ENCODE measurements at places on chromosomes 3 and 15. TPM values are rescaled to one million over a fixed set of nuclear protein-coding genes. Genes with fewer than 3 reads are reported as not detected.

DNA sequence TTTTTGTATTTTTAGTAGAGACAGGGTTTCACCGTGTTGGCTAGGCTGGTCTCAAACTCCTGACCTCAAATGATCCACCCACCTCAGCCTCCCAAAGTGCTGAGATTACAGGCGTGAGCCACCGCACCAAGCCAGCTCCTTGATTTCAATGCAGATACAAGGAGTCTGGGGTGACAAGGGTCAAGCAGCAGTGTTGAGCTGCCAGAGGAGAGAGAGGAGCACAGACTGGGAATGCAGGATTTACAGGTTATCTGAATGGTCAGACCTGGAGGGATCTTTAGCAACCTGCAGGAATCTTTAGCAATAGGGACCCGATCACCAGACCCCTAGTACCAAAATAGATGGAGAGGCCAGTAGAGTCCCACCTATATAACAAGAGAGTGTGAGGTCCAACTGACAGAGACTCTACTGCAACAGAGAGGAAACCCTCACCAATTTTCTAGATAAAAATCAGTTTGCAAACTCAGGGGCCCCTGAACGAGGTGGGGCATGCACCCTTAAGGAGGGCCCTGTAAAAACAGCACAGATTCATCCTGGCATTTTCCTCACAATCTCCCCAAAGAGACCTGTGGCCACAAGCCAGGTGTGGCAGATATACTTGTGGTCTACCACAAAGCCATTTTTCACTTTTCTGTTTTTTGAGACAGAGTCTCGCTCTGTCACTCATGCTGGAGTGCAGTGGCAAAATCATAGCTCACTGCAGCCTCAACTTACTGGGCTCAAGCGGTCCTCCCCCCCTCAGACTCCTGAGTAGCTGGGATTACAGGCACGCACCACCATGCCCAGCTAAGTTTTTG lies 10.7 kb upstream of the SHISA5 start:
- peaks cover 50% of the 10 kb centered on the region for H3K4me1 ChIP-seq
- H3K27ac ChIP-seq, result peak overlapping the region; percentile 25
- DNase-seq, result peak; percentile 43
- H3K27me3 ChIP-seq, result peaks cover 3% of the 10 kb centered on the region

The A4GNT gene
- total RNA-seq, result not detected

- no peak overlapping the region for H3K27ac ChIP-seq
- no peak for DNase-seq
- H3K27me3 ChIP-seq, result no peaks in the 10 kb centered on the region
- H3K4me1 ChIP-seq, result no peaks in the 10 kb centered on the region
These were observed 17.6 kb upstream of the UBA7 start for GRCh38 chr3:49831341-49831740.

DNA sequence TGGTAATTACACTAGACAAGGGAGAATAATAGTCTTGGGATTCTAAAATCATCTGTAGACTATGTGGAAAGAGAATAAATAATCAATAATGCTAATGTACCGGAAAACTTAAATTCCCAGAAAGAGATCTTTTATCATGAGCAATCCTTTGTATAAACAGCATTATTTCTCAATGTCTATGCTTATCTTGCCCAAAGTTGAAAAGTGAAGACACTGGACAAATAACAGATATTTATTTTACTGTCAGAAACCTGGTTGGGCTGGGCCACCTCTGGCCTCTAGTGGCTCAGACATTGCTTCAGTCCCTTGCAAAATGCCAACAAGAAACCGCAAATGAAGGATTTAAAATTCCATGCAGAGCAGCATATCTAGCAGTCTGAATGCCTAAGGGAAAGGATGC lies 409.9 kb downstream of the FHIT start:
- H3K27me3 ChIP-seq, result no peaks in the 10 kb centered on the region
- no peak overlapping the region for H3K27ac ChIP-seq
- H3K4me1 ChIP-seq, result no peaks in the 10 kb centered on the region
- no peak for DNase-seq

GRCh38 chr15:62912808-62913207 lies 129.7 kb upstream of the TPM1 start:
- H3K4me1 ChIP-seq, result no peaks in the 10 kb centered on the region
- no peak overlapping the region for H3K27ac ChIP-seq
- no peak for DNase-seq
- H3K36me3 ChIP-seq, result no peaks in the 10 kb centered on the region

GRCh38 chr3:85567071-85567676 lies 608.4 kb downstream of the CADM2 start:
- H3K27me3 ChIP-seq, result no peaks in the 10 kb centered on the region
- no peak overlapping the region for H3K27ac ChIP-seq
- no peaks in the 10 kb centered on the region for H3K4me1 ChIP-seq
- no peaks in the 10 kb centered on the region for H3K36me3 ChIP-seq

DNA sequence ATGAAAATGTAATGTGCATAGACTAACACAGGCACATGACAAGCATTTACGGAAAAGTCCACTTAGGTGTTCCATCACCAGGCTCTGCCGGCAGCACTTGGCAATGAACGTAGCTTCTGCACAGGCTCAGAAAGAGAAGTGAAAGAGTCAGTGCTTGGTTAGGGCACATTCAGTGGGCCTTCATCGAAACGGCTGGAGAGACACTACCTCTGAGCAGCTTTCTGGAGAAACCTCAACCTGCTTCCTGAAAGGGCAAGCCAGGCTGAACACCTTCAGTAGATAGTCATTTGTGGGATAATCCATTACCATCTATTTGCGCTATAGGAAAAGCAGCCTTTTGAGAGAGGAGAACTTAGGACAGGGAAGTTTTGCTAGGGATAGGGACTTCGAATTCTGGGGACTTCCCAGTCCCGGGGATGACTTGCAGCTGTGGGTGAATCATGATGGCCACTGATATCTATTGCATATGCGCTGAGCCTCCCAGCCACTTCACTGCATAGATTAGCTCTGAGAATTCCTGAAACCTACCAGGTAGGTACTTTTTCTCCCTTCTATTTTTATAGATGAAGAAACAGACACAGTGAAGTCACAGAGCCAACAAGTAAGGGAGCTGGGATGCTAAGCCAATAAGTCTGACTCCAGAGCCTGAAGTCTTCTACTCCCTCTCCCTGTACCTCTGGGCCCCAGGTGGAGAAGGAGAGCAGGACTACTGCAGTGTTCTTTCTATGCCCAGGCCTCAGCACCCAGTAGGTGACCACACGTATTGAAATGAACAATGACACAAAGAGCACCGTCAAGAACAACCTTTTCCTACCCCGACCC lies 4.2 kb upstream of the SH2D7 start:
- no peaks in the 10 kb centered on the region for H3K27me3 ChIP-seq
- H3K36me3 ChIP-seq, result peaks cover 9% of the 10 kb centered on the region
- H3K4me1 ChIP-seq, result peaks cover 48% of the 10 kb centered on the region
- H3K27ac ChIP-seq, result no peak overlapping the region
- H3K4me3 ChIP-seq, result no peak overlapping the region
